ENCODE measurements at places on chromosomes 16 and 17.
A peak's percentile ranks its signal among the peaks of the same experiment; 100 is the strongest.

GRCh38 chr16:58614860-58615259, 14.8 kb downstream of the CNOT1 start:
- no peak for DNase-seq

DNA sequence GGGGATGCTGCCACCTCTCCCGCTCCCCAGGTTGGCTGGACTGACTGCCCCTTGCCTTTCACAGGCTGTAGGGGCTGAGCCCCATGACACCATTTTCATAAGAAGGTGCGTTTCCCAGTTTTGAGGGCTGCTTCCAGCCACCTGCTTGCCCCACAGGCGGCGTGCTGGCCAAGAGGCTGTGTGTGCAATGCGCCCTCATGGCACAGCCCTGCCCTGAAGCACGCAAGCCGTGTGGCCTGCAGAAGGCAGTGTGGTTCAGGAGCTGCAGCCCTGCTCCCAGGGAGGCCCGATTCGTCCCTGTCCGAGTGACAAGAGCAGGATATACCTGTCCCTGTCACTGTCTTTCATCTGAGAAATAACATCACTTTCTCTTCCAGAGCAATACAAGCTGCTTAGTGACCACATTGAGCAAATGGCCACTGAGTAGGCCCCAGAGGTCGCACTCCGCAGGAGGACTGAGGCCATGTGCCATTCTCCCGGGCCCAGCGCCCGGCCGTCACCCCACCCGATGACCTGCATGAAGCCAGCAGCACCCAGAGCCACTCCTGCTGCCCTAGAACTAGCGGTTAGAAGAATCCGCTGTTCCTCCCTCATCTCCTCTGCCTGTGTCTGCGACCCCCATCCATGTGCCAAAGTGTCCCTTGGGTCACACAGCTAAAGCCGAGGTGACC, 24.2 kb downstream of the CIBAR2 start:
- peak; percentile 3 for DNase-seq

DNA sequence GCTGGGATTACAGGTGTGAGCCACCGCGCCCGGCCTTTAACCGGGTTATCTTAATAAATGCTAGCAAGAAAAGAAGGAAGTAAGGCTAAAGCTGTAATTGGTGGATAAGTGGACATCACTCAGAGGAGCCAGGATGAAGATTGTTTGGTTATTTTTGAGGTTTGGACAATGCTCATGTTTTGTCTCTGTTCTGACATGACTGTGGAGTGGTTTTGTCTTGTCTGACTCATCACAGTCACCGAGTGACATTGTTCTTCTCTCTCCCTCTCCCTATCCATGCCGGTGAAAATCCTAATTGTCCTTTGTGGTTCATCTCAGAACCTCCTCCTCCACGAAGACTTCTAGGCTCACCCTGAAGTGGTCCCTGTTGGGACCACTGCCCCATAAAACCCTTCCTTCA, 23.5 kb upstream of the GRIN2A start:
- no peak for DNase-seq

DNA sequence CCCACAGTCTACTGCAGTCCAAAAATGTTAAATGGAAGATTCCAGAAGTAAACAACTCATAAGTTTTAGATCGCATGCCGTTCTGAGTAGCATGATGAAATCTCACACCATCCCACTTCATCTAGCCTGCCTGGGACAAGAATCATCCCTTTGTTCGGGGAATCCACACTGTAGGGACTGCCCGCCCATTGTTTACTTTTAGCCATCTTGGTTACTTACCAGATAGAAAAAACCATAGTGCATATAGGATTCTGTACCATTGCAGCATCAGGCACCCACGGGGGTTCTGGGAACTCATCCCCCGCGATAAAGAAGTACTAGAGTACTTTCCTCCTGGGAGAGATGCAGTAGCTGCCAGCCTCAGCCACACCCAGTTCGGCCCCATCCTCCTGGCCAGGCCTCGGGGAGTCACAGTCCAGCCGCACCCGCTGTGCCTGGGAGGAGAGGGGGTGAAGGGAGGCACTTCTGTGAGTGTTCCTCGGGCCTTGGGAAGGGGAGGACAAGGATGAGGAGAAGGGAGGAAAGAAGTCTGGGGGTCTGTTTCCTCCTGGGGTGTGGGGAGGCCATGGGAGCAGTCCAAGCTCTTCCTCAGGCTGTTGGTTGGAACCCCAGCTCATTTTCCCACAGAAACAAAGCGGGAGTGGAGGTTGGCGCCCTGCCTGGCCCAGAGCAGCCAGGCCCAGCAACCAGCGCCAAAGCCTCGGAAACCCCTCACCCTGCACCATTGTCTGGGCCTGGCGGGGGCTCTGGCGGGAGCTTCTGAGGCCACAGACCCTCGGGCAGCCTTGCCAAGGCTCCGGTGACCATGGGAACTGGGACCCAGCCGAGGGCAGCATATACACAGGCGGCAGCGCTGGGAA, 8.9 kb downstream of the TRIM47 start:
- DNase-seq: no peak

DNA sequence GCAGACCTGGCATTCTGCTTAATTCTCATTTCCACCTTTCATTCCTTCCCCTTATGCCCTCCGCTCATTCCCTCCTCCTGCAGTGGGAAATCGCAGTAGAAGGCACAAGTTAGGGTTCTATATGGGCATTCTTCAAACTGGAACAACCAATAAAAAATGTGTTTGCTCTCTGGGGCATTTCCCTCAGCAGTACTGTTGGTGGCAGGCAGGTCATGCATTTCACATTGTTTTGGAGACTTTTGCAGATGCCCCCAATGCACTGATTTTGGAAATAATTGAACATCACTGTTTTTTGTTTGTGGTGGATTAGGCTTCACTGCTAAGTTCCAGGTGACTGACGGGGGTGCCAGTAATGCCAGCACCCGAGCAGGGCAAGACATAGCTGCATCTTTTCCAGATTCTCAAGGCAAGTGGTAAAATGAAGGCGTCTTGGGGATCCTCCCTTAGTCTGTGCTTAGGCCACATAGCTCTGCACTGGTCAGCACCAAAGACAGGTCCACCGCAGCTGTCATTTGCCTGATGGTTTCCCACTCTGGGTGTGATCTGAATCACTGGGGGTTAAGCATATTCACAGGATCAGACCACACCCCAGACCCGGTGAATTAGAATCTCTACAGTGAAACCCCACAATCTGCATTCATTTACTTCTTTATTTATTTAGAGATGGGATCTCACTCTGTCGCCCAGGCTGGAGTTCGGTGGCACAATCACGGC, 304.5 kb downstream of the CPPED1 start:
- DNase-seq: no peak

- no peak for DNase-seq
These were observed 11.4 kb downstream of the SCGB1C2 start for GRCh38 chr17:148757-149156.

DNA sequence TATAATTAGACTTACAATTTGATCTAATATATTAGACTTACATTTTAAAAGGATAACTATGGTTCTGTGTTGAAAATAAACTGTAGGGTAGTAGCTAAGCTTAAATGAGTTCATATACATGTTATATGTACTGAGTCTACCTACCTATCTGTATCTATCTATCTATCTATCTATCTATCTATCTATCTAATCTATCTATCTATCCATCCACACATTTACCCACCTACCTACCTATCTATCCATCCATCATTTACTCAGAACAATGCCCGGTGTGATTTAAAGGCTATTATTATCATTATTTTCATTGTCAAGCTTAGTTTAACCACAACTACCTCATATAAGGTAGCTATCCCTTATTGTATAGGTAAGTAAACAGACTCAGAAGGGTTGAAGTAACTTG, 7.0 kb downstream of the KRT10 start:
- no peak for DNase-seq

GRCh38 chr17:51842763-51843162, 315.8 kb downstream of the CA10 start:
- no peak for DNase-seq

Measured in NCI-H1417 (cell line).